ENCODE measurements at places on chromosomes 5 and 9. TPM values are rescaled to one million over a fixed set of nuclear protein-coding genes. Genes with fewer than 3 reads are reported as not detected.

DNA sequence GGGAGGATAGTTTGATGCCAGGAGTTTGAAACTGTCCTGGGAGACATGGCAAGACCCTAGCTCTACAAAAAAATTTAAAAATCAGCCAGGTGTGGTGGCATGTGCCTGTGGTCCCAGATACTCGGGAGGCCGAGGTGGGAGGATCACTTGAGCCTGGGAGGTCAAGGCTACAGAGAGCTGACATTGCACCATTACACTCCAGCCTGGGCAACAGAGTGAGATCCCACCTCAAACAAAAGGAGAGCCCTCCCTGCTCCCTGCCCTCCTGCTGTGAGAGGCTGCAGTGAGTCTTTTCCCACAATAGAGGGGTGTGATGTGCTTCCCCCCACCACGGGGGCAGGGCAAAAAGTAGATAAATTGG, 10.1 kb upstream of the CCDC187 start:
- DNase-seq = no peak

DNA sequence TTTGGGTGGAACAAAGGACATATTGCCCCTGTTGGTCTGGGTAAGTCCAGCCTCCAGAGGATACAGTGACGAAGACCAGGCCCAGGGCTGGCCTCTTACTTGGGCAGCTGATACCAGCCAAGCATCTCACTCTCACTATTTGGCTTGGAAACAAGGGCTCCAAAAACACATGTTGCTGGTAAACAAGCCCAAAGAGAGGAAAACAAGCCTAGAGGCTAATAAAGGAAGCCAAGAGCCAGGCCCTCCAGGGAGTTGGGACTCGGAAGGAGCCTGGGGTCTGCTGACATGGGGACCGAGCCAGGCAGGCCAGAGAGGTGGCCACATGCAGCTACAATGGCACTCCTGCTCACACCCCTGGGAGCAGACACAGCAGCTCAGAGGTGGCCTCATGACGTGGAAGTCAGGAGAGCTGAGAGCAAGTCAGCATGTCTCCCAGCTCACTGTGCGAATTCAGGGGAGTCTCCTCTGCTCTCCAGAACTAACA, 5.7 kb downstream of the SPARC start:
- DNase-seq = no peak

- no peak for DNase-seq
These were observed 82.9 kb downstream of the RAPGEF1 start for GRCh38 chr9:131657037-131657377.

Gene POLR1E
- total RNA-seq = 33.5 TPM

DNA sequence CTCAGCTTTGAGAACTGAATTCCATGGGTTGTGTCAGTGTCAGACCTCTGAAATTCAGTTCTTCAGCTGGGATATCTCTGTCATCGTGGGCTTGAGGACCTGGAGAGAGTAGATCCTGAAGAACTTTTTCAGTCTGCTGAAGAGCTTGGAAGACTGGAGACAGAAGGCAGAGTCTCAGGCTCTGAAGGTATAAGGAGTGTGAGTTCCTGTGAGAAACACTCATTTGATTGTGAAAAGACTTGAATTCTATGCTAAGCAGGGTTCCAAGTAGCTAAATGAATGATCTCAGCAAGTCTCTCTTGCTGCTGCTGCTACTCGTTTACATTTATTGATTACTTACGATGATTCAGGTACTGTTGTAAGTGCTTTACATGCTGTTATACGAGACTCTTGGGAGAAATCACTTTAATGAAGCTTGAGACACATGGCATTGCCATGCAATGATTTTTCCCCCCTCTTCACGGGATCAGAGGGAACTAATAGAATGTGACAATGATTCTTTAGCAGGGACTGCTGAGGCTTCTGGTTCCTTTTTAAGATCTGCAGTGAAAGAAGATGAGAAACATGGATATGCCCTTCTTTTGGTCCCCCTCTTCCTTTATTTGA, 63.8 kb downstream of the PTTG1 start:
- DNase-seq = no peak

DNA sequence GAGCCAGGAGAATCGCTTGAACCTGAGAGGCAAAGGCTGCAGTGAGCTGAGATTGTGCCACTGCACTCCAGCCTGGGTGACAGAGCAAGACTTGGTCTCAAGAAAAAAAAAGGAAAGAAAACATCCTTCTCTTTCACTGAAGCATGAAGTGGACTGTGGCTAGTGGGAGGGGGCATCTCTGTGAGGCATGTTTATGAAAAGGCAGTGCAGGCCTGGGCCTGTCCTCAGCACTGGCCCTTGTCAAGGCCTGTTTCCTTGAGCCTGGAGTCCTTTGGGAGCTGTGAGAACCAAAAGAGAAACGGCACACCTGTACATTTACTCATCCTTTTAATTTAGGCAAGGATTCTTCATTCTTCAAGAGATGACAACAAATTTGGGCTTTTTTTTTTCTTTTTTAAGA, 18.3 kb upstream of the FUBP3 start:
- no peak for DNase-seq

GRCh38 chr5:112186401-112186990, 232.6 kb downstream of the EPB41L4A start:
- peak; percentile 58 for DNase-seq

DNA sequence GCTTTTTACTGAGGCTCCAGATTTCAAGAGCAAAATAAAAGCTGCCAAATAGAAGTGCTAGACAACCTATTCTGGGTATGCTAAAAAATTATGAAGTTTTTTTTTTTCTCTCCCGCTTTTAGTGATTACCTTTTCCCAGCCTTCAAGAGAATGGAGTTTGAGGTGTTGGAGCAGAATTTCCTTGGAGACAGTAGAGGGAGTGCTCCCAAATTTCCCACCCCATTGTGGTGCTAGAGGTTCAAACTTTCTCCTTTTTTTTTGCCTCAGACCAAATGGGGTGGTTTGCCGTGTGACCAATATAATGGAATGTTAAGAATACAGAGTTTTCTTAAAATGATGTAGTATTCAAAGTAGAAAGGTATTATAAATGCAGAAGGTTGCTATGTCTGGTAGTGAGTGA, 244.2 kb upstream of the RIOK2 start:
- no peak for DNase-seq

Gene IL9
- not detected for total RNA-seq

DNA sequence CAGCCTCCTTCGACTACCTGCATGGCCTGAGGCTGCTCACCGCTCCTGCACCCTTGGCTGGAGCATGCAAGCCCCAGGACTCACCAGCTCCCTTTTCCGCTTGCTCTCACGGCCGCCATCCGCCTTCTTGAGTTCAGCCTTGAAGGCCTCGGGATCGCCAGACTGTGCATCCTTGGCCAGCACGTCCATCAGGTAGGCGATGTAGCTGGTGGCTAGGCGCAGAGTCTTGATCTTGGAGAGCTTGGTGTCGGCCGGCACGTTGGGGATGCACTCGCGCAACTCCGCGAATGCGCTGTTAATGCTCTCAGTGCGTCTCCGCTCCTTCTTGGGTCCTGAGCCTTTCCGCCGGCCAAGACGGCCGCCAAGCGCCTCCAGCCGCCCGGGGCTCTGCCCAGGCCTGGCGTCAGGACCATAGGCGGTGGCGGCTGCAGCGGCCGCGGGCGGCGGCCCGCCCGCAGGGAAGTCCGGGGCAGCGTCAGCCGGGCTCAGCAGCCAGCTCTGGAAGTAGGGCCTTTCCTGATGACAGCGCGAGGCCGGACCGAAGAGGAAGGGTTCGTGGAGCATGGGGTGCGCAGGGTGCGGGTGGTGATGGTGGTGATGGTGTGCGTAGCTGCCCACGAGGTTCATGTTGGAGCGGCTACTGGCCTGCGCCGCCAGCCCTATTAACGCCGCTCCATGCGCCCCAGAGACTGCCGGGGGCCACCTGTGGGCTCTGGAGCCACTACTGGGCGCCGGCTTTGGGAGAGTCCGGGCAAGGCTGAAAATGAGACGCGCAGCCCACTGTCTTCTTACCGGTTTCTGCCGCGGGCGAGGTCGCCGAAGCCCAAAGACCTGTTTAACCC, 424 bp downstream of the HAND1 start:
- no peak for DNase-seq

DNA sequence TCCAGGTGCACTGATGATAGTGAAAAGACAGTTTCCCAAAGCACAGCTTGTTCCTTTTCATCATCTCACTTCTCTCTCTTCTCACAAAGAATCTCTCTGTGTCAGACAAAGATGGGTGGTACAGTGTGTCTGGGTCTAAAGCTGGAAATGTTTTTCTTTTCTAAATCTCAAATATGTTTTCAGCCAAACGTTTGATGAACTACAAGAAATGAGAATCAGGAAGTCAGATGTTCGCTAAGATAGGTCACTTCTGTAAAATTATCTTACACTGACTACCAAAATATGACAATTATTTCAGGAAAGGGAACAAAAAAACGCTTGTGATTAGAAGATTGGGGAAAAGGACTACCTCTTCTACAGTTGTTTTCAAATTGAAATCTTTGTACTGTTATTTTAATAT, 708.8 kb downstream of the PTPRD start:
- DNase-seq = no peak

Gene LAMC3
- total RNA-seq = not detected

- DNase-seq = peak; percentile 74
These were observed 316.3 kb downstream of the MCTP1 start for GRCh38 chr5:94968507-94969095.

GRCh38 chr9:129182625-129183494, 4.8 kb upstream of the IER5L start:
- no peak for DNase-seq

DNA sequence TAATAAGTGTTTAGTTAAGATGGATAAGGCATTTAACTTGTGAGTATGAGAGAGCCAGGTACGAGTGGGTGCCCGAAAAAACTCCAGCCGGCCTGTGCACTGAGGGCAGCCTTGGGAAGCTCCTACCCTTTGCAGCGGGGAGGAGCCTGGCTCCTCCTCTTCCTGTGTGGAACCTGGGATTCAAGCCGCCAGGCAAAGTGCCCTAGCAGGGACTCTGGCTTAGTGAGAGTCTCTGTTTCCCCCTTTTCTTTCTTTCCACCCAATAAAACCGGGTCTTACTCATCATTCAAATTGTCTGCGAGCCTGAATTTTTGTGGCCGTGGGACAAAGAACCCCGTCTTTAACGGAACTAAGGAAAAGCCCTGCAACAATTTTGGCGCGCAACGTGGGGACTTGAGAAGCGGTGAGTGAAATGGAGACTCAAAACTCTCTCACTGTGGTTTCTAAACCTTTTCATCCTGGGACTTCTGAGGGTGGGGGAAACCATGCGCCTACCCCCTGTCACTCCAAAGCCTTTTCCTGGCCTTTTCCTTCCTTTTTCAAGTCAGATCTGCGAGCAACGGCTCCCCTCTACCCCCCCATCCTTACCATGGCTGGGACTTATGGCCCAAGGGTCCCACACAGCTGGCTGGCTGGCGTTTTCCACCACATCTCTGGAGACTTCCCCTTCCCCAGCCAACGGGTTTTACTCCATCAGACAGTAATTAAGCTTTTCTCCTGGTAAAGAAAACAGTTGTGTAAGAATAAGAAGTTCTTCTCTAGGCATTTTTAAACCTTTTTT, 535.7 kb upstream of the ACO1 start:
- no peak for DNase-seq

Gene NAA35
- total RNA-seq = 20.5 TPM

Gene BTNL3
- total RNA-seq = not detected

DNA sequence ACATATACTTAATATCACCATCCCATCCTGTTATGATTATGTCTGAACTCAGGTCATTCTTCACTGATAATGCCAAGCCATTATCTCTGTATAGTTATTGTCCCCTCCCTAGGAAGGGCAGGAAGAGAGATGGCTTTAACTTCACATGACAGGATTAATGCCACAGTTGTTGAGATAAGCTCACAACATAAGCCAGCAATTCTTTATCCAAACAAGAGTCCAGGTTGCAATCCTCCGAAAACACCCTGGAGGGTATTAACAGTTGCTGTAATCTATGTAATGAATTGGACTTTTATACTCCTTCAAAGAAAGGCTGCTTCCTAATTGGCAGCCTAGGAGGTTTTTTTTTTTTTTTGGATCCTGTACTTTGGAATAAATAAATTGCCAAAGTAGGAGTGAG, 779.4 kb downstream of the SEMA5A start:
- no peak for DNase-seq

Gene TMEM267
- total RNA-seq = 18.6 TPM

Gene ENTPD2
- total RNA-seq = not detected

Gene FGF1
- total RNA-seq = 36.4 TPM

DNA sequence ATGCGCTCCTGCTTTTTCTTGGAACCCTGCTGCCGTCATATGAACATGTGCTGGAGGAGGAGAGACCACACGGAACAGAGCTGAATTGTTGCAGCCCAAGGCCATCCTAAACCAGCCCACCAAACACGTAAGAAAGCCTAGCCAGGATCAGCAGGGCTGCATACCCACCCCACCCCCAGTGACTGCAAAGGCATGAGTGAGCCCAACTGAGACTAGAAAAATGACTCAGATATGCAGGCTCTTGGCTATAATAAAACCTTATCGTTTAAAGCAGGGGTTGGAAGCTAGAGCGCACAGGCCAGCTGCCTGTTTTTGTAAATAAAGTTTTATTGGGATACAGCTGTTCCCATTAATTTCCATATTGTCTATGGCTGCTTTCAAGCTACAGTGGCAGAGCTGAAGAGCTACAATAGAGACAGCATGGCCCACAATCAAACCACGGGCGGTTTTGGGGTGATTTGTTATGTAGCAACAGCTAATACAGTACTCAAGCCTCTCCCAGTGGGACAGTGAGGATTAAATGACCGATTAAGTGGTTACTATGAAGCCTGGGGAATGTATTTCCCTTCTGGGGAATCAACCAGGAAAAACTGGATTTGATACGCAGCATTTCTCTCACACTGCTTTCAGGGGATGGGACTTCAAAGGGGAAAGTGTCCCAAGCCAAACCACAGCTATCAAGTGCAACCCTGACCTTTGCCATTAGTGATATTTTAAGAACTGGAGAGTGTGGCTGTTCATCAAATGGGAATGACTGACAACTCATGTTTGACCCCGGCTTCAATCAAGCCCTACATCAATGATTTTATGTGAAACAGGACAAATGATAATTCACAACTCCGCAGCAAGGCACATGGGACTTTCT, 6.3 kb downstream of the SHB start:
- peak; percentile 90 for DNase-seq

DNA sequence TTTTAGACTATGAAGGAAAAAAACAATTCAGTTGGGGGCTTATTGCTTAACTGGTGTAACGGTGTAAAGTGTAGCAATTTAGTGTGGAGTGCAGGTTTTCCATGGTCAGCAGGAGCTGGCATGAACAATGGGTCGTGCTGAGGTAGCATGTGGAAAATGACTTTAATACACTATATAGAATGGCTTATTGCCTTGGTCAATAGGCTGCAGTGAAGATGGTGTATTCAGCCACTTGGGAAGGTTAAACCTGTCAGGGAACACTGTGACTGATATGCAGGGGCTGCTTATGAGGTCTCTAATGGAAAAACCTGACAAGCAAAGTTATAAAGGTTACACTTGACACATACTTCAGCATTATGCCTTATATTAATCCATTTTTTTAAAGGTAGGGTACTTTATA, 764.7 kb upstream of the ARRDC3 start:
- no peak for DNase-seq

- DNase-seq = no peak
These were observed 13.4 kb upstream of the ZCCHC9 start for GRCh38 chr5:81288021-81288433.

Gene ADAMTS2
- total RNA-seq = 32.1 TPM

Gene OLFML2A
- 0.38 TPM for total RNA-seq

- peak; percentile 63 for DNase-seq
These were observed 36.2 kb downstream of the FBXL17 start for GRCh38 chr5:108345541-108346171.

GRCh38 chr5:90967443-90967842, 408.8 kb downstream of the ADGRV1 start:
- no peak for DNase-seq

All from HFFc6 (cell line).